Stromal cell of bone marrow (primary cell): ENCODE measurements at places on chromosomes 1 and 21.

- no peak for DNase-seq
These were observed 34.0 kb downstream of the GLIS1 start for GRCh38 chr1:53704804-53705445.

DNA sequence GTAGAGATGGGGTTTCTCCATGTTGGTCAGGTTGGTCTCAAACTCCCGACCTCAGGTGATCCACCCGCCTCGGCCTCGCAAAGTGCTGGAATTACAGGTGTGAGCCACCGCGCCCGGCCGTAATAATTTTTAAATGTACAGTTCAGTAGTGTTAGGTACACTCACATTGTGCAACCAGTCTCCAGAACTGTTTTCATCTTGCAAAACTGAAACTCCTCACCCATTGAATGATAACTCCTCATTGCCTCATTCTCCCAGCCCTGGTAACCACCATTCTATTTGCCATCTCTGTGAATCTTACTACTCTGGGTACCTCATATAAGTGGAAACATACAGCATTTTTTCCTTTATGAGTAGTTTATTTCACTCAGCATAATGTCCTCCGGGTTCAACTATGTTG lies 3.4 kb downstream of the NLRP3 start:
- no peak for DNase-seq

DNA sequence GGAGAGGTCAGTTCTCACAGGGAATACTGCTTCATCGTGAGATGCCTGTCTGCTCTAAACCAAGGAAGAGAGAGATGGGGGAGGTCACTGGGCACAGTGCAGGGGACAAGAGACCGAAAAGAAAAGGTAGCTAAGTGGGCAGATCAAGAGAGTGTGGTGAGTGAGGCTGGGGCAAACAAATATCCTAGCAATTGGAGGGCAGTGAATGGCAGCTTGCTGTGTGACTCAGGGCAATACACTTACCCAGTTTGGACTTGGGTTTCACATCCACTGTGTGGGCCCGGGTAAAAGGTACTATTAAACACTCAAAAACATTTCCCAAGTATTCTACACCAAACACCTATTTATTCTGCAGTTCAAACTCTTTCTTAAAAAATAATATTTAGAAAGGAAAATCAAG lies 10.2 kb downstream of the PLXNA2 start:
- DNase-seq: no peak

GRCh38 chr1:181086091-181086490 lies 2.4 kb upstream of the IER5 start:
- no peak for DNase-seq

GRCh38 chr1:15304708-15305467 lies 57.9 kb downstream of the FHAD1 start:
- DNase-seq: no peak

DNA sequence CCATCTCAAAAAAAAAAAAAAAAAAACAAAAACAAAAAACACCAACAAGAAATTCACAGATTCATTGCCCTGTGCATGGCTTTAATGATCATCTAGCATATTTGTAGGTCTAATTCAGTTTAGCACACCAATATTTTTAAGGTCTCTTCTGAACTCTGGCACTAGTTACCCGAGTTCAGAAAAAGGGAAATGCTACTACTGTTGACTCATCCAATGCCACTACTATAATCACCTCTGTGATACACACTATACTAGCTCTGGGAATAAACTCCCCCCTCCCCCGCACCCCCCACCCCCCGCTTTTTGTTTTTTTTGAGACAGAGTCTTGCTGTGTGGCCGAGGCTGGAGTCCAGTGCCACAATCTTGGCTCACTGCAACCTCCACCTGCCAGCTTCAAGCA lies 55.6 kb downstream of the FBXO42 start:
- DNase-seq: no peak

GRCh38 chr21:29431680-29432079 lies 133.0 kb downstream of the BACH1 start:
- no peak for DNase-seq

GRCh38 chr1:17822741-17823426 lies 67.8 kb downstream of the ACTL8 start:
- DNase-seq: no peak

DNA sequence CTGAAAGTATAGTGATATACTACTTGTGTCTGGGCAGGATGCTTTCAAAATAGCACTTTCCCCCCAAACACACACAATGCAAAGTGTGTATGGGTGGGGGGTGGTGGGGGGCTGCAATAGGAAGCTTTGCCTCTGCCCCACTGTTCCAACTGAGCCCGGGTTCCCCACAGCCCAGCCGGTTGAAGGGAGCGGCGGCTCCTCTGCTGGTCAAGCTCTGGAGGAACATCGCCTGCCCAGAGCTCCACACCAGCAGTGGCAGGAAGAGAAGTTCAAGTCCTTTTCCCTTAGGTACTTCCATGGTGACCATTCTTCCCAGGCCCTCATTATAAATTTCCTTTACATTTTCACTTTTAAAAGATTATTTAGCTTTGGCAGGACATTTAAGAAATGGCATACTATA lies 74.9 kb downstream of the CAPZB start:
- no peak for DNase-seq

DNA sequence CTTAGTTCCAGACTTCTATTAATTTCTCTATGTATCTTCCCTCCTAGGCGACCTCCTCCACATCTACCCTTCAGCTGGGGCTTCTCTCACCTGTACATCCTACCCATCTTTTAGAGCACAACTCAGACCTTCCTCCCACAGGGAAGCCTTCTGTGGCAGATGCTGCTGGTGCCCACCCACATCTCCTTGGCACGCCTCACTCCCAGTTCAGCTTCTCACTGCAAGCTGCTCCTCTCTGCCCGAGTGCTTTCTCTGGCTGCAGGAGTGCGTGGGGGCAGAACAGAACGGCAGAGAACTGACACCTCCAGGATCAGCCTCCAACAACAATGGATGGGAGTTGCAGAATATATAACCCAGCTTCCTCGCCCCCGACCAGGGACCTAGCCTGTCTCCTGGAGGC lies 36.5 kb downstream of the ZBTB18 start:
- no peak for DNase-seq

- DNase-seq: no peak
These were observed 16.0 kb upstream of the TDRD10 start for GRCh38 chr1:154485910-154486496.

GRCh38 chr1:39574646-39575045 lies 1.9 kb downstream of the PABPC4 start:
- no peak for DNase-seq

DNA sequence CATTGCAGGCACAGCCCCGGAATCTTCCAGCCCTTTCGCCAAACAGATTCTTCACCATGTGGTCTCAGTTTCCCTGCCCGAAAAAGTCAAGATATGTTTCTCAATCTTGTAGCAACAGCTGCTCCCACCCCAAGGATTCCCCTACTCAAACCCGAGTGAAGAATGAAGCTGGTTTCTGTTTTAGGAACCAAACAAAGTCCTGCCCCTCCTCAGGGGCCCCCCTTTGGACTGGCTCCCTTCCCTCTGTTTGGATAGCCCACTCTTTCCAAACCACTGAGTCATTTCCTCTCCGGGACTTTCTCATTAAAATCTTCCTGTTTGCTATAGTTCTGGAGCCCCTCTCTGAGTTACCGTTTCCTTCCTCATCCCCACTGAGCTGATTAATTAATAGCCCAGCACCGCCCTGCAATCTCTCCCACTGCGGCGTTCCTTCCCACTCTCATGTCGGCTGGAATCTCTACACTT lies 100.9 kb downstream of the TSEN15 start:
- DNase-seq: no peak

DNA sequence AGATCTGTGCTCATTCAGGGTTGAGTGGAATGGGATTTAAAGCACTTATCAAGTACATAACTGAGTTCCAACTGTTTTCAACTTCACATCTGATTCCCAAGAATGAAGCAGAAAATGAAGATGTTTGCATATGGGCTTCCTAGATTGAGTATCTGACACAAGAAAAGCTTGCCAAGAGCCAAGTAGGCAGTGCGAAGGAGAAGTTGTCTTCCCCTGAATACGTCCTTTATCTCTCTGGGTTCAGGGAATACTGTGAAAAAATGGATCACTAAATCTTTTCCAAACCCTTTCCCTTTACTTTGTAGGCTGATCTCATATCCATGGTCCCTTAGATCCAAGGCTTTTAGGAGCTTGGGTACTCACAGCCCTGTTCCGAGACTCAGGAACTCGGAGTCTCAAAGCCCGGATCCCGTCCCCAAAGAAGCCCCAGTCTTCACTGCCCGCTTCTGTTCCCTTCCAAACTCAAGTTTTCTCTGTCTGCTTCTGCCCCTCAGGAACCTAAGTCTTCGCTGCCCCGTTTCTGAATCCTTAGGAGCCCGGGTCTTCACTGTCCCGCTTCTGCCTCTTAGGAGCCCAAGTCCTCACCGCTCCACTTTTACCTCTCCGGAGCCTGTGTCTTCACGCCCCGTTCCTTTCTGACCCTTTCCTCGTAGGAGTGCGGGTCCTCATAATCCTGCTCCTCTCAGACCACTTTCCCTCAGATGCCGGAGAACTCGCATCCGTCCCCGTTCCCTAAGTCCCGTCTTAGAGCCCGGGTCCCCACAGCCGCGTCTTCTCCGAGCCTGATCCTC lies 616 bp downstream of the TAF12 start:
- peak; percentile 10 for DNase-seq
